ENCODE measurements at places on chromosomes 2 and 18.

DNA sequence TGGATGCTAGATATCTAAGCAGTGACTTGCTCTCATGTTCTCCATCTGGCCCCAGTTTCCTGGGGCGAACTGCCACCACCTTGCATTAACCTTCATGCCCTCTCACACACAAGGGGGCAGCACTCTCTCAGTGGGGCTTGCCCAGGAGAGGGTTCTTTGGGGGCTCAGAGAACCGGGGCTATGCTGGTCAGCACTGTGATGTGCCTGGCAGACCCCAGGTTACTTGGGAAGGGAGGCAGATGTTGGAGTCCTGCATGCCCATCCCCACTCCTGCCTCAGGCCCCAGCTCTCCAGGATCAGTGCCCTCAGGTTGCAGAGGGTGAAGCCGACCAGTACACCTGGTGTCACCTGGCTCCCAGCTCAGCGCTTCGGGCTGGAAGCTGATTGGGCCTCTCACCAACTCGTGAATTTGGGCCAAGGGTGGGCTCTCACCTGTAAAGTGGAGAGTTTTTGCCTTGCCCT lies 396.2 kb upstream of the HS6ST1 start:
- no peak for DNase-seq

DNA sequence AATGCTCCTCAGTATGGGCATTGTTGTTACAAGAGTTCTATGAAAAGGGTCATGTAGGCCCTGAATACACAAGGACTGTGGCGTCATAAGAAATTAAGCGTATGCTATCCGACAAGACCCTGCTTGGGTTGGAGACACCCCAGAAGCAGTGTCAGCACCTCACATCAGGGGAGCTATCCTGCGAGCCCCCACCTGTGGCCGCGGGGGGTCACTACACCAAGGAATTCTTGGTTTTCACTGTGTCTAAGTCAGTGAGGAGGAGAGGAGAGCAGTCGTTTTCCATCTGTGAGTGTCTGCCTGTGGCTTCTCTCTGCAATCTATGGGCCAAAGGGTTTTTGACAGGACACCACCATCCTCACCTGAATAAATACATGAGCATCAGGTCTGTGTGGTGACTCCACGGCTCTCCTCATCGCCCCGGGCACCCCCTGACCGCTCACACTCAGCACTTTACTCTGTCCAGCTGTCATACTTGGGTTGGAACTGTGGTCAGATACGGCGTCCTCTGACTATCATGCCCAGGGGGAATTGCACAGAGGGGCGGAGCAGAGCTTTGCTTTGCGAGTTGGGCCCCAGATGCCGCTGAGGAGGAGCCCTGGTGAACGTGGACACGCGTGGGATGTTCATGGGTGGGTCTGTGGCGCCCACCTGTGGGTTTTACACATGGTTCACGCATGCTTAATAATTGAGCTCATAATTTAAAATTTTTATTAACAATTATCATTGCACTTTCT lies 235.5 kb downstream of the MYT1L start:
- no peak for DNase-seq

DNA sequence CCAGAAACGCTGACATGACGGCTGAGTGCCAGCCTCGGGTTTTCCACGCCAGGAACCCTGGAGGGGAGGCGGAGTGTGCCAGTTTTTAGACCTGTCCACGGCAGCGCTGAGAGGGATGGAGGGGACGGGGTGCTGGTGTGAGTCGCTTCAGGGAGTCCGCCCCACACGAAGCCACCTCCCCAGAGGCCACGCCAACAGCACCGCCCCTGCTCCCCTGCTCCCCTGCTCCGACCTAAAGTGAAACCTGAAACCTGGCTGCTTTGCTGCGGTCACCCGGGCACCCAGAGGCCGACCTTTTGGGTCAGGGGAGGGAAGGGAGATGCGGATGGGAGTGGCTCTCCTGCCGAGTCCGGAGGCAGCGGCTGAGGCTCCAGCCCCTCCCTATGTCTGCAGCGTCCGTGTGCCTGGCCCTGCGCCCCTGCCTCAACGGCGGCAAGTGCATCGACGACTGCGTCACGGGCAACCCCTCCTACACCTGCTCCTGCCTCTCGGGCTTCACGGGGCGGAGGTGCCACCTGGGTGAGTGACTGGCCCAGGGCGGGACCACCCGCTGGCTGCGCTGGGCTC lies 38.1 kb downstream of the SNED1 start:
- no peak for DNase-seq

DNA sequence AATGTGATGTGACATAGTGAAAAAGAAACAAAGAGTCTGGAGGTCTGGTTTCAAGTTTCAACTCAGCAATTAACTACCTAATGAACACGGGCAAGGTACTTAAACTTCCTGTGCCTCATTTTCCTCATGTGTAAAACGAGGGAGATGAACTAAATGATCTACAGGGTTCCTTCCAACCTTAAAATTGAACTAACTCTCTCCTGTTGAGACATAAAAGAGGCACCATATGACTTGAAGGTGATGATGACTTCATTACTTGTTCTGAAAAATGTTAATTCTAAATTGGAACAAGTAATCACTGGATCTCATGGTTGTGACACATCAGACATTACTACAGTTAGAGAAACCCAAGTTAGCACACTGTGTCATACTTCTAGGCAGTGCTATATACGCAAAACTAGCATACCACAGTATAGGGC lies 8.9 kb upstream of the REL start:
- peak; percentile 34 for DNase-seq

- no peak for DNase-seq
Observed at GRCh38 chr2:126885751-126886210, 12.9 kb upstream of the TEX51 start.
